ENCODE measurements at places on chromosomes 6 and 20.

DNA sequence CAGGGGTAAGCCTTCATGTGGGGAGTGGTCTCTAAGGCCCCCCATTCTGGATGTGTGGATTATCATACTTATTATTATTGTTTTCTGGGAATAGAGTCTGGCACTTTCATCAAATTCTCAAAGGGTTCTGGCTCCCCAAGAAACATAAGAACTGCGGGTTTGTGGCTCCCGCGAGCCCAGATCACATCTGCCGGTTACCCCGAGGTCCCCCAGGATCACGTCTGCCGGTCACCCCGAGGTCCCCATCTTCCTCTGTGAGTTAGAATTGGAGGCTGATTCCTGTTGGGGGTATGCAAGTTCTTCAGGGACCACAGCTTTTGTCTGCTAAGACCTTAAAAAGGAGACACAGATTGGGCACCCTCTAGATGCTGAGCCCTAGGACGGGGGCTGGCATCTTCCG is 116.7 kb upstream of the FRMD1 start:
- DNase-seq = no peak

DNA sequence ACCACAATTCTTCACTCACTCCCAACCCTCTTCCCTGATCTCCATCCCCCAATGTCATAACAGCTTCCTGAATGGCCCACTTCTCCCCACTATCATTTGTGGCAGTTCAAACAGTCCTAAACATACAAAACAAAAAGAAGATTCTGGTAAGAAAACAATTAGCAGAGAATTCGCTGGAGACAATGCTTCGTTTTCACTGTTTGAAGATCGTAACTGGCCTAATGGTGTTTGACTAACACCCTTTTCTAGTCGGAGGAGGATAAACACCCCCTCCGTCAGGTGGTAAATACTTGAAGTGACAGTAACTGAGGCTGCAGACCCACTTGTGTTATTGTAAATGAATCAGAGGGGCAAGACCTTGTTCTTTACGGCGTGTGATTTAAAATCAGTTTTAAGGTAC is 3.8 kb downstream of the EYA2 start:
- no peak for DNase-seq

DNA sequence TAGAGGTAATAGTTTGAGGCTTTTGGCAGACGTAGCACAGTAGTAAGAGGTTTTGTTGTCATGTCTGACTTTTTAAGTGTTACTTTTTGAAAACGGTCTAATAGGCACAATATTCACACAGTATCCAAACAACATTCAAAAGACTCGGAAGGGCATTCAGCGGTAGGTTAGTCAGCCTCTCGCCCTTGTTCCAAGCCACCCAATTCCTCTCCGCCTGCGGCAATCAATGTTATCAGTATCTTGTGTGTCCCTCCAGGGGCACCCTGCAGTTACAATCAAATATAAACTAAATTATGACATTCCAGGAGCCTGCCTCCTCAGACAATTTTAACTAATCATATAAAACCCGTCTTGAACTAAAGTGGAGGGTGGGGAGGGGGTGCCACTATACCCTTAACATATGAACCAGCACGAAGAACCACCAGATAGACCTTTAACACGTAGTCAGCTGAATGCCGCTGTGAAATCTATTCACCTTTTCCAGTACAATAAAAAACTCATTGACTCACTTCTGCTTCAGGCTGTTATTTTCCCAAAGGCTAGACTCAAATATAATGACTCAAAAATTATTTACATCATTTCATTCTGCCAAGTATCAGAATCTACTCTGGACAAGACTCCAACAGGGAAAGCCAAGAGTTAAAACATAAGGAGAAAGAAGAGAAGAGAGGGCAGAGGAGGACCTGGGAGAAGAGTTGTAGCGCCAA is 1.6 kb downstream of the TENT5A start:
- no peak for DNase-seq

- DNase-seq = no peak
Observed at GRCh38 chr20:40591119-40591518, 97.9 kb downstream of the MAFB start.

DNA sequence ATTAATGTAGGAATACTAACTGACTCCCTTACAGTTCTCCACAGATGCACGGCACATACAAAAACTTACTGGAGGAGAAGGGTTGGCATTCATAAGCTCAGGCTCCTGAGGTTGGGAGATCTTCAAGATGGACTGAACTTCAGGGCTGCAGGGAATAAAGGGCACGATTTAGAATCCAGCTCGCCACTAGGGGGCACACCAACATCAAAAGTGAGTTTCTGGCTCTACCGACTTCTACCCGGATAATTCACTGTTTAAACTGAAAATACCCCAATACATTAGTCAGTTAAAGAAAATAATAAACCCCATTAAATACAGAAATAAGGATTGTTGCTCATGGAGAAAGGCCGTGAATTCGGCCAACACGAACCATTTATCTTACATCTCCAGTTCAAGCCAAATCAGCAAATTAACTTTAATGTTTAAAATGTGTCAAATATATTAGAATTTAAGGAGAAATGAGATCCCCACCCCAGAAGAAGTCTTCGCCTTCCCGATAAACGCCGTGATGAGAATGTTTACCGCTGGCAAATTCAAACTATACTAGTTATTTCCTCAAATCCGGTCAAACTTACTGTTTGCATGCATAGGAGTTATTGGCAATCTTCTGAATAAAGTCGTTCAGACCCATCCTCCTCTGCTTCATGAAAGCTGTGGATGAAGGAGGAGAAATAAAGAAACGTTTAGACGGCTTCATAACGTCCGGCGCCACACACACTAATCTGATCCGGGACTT is 121.7 kb upstream of the SLC2A12 start:
- peak; percentile 26 for DNase-seq

DNA sequence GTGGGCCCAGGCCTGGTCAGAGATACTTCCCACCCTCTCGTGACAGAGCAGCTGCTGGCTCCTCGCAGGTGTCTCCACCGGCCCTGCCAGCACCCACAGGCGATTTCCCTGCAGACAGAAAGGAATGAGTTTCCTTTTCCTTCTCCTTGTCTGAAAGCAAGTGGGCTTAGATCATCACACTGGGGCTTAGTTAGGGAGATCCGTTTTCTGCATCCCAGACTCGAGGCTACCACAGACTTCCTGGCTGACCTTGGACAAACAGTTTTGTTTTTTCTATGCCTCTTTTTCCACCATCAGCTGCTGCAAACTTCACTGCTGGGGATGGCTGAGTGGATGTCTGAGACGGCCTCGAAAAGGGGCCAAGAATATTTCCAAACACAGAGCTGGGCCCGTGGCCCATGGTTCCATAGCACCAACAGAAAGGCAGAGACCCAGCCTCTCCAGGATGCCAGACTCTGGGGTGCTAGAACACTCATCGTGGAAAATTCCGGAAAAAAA is 86.5 kb downstream of the BANF2 start:
- DNase-seq = no peak

GRCh38 chr6:32118782-32119628 is 9.0 kb downstream of the ATF6B start:
- DNase-seq = peak; percentile 77

- no peak for DNase-seq
Observed at GRCh38 chr6:33206027-33206863, 1.8 kb downstream of the HSD17B8 start.

All from GM12892 (cell line).